Stimulated activated CD8-positive, alpha-beta memory T cell treated with anti-CD3 and anti-CD28 coated beads, Interleukin-7, amount 100 ng/mL, for 1 hour (primary cell): ENCODE measurements at places on chromosomes 6 and 20.

GRCh38 chr20:25008388-25009217, 16.1 kb upstream of the APMAP start:
- DNase-seq = no peak

DNA sequence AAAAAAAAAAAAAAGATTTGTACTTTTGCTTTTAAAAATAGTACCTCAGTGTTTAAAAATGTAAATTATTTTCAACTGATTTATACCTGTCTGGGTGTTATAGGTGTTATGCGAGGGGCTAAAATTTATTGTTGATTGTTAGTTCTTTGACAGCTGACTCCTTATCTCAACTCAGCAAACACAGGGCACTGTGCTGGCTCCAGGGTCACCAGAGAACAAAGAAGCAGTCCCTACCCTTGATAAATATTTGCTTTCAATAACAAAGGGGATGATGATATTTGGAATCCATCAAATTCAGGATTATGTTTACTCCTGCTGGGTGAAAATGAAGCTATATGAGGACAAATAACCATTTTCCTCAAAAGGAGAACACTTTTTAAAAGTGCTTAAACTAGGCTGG, 34.2 kb upstream of the KAT14 start:
- no peak for DNase-seq

DNA sequence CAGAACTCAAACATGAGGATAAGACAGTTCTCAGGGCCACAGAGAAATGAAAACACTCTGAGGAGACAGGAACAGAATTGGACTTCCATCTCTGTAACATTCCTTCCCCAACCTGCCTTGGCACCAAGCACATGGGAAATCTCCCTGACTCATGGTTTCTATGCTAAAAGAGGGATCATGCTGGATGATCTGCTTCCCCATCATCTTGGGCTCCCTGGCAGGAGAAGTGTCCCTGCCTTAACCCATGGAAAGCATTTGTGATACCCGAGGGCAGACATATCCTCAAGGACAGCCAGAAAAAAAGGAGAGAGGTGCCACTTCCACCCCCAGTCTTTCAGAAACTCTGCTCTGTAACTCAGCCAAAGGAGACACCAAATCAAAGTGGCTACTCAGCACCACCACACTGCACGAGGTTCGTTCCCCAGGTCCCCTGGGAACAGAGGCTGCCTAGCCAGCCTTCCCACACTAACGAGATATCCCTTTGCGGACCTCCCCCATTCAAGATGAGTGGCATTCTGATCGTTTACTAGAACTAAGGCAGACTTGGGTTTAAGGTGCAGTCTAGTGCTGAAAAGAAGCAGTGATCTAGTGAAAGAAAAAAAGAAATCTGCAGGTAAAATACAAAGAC, 34.8 kb downstream of the BLOC1S5 start:
- DNase-seq = no peak

- DNase-seq = no peak
Observed at GRCh38 chr20:24360531-24360930, 108.9 kb upstream of the SYNDIG1 start.

DNA sequence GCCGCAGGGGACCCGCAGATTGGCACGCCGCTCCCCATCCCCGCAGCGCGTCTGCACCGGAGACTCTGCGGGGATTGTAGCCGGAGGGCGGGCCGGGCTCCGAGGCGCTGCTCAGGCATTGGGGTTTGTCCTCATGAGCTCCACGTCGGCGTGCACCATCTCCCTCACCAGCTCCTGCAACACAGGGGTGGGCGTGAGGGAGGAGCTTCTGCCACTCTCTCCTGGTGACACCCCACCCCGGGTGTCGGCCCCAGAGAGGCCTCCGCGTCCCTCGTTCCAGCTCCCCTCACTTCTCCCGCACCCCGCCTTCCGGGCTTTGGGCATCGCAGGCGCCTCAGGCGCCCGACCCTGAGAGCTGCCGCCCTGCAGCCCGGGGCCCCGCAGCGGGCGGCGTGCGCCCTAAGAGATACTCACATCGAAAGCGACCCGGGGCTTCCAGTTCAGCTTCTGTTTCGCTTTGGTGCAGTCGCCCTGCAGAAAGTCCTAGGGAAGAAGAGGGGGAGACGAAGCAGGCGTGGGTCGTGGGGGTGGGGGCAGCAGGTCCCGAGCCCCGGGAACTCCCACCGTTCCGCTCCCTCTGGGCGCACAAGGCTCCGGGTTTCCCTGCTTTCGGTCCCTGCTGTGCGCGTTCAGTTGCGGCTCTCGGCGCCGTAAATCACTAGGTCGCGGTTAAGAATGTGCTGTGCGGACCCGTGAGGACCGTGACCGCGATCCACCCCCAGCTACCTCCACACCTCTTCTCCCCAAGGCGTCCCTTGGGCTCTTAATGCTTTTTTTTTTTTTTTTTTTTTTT, 14.5 kb downstream of the FOXC1 start:
- DNase-seq = no peak

DNA sequence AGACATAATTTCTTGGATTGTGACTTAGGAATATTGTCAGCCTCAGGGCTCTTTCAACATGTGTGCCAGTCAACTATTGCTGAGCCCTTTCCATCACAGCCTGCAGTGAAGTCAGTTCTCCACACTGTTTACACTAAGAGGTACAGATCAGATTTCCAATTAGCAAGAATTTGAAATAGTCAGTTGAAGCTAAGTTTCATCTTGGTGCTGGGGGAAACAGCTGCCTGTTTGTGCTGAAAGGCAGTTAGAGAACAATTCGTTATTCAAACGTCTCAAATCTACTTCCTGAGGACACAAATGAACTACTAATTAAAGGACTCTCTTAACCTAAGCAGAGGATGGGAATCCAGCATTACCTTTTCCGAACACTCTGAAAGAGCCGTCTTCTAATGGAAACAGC, 25.9 kb downstream of the ADGRF1 start:
- no peak for DNase-seq

DNA sequence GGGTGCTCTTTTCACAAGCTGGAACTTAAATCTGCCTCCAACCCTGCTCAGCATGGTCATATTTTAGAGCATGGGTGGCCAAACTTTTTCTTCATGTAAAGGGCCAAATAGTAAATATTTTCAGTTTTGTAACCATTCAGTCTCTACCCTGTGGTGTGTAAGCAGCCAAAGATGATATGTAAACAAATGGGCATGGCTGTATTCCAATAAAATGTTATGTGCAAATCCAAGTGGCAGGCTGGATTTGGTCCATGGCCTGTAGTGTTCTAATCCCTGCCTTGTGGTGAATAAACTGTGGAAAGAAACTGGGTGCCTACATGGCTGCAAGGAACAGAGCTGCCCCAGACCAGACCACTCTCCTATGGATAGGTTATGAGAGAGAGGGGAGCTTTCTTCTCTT, 32.7 kb downstream of the OGFRL1 start:
- no peak for DNase-seq

DNA sequence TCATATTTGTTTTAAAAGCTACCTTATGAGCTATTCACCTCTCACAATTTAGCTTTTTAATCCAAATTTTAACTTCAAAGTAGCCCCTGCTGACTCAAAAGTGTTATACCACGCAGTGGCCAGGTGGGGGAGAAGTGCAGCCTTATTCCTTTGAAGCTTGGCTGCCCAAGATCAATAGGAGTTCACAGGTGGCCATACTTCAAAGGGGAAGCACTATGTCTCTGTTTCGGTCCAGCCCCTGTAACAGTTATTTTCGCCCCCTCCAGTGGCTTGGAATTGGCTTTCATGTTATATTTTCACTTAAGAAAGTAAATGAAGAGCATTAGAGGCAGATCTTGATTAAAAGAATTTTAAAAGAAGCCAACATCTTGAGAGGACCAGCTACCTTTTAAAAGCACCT, 608.4 kb downstream of the EPHA7 start:
- no peak for DNase-seq

DNA sequence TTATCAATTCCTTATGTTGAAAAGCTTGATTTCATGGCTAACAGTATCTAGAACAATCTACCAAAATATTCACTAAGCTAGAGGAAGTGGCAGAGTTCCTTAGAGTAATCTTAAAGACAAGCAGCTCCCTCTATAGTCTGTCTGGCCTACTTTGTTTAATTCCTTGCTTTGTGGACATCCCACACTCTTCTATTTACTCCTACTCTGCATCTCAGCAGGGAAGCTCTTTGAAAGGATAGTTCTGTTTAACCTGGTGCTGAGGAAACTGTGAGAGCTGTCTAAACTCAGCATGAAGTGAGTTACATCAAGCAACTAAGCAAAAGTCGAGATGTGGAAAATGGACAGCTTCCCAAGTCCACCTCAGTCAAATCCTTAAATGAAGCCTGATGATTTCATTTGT, 4.3 kb downstream of the REV3L start:
- DNase-seq = no peak

GRCh38 chr20:54251096-54251495, 43.2 kb downstream of the PFDN4 start:
- no peak for DNase-seq
